ENCODE measurements at places on chromosomes 3 and 15.

DNA sequence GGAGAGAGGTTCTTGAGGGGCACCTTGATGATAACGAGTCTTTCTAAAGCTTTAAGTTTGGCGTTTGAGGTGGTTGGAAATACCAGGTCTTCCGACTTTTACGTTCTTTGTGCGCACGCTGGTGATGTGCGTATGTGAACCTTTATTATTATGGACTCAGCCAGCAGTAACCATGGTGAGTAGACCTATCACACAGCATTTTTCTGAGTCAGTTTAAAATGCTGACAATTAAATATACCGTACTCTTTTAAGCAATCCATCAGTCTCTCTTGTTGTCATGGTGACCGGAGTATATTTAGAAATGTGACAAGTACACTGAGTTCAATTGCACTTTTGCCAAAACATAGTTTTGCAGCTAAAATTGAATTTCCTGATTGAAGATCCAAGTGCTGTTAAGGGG lies 172.2 kb downstream of the LPP start:
- no peak for DNase-seq

- no peak for DNase-seq
Observed at GRCh38 chr3:38458796-38459498, 5.3 kb downstream of the ACVR2B start.

DNA sequence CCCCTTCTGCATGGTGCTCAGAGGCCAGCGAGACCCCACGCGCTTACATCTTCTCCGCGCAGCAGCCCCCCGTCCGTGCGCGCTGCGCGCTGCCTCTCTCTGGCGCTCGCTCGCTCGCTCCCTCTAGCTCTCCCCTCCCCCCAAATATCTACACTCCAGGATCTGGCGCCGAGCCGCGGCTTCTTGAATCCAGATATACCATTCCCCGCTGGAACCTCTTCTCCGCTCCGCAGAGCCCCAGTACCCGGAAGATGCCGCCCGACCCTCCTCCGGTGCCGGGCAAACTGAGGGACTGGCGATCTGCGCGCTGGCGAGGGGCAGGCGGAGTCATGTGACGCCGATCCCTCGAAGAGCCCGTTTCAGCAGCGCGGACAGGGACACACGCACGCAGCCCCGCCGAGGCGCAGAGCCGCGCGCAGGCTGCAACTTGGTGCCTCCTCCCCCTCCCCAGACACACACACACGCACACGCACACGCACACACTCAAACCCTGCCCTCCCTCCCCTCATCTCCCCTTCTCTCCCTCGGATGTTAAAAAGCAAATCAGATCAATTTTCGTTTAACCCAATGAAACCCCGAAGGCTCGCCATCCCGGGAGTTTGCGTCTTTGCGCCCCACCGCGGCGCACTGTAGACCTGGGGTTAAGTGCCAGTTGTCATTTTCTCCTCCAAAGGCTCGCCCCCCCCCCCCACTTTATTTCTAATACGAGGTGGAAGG lies at the start of gene RASGRF1:
Gene RASGRF1, minus strand, starts transcription at position 294 of the 717 bp plus-strand sequence. Its CDS starts 282 bp downstream, at position 12.
- no peak for DNase-seq

GRCh38 chr3:20043396-20043795 lies 3.1 kb downstream of the KAT2B start:
- peak; percentile 25 for DNase-seq

- no peak for DNase-seq
Observed at GRCh38 chr15:89352476-89352875, 17.9 kb upstream of the POLG start.

DNA sequence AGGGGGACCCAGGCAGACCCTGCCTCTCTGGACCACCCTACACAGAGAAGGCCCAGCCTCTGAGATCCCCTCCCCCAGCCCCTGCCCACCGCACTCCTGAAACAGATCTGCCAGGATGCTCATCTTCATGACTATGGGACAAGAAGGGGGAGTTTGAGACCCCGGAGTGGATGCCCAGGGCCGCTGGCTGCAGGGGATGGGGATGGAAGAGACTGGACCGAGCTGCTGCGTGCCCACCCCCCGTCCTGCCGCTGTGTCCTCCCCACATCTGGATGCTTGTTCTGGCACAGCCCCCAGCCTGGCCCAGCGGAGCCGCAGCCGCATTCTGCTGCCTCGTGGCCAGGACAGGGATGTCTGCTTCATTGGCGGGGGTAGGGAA lies 30.3 kb upstream of the SEMA3F start:
- DNase-seq: no peak

GRCh38 chr15:35768949-35769348 lies 223.0 kb upstream of the DPH6 start:
- no peak for DNase-seq

GRCh38 chr3:100600181-100601042 lies 9.0 kb upstream of the ADGRG7 start:
- DNase-seq: no peak

GRCh38 chr3:134317106-134317947 lies 56.9 kb downstream of the AMOTL2 start:
- DNase-seq: no peak

DNA sequence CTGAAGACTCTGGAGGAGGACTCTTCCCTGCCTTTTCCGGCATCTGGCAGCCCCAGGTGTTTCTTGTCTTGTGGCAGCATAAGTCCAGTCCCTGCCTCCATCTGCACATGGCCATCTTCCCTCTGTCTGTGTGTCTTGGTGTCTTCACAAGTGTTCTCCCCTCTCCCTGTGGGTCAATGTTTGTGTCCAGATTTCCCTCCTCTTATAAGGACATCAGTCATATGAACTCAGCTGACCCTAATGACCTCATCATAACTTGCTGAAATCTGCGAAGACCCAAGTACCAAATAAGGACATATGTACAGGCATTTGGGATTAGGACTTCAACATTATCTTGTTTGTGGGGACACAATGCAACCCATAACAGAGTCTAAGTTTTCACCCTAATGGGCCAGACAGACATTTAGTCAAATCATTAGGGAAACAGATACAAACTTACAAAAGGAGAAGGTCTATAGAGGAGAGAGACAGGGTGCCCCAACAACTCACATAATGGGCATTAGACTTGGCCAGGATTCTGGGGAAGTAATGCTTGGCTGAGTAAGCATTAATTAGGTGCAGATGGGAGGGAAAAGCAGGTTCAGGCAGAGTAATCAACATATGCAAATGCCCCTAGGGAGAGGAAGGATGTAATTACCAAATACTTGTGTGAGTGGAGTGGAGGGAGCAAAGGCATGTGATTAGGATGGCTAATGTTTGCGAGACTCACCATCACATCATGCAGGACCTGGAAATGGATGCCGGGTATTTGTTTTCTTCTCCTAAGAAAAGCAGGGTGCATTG lies 372.8 kb upstream of the TBL1XR1 start:
- DNase-seq: no peak

DNA sequence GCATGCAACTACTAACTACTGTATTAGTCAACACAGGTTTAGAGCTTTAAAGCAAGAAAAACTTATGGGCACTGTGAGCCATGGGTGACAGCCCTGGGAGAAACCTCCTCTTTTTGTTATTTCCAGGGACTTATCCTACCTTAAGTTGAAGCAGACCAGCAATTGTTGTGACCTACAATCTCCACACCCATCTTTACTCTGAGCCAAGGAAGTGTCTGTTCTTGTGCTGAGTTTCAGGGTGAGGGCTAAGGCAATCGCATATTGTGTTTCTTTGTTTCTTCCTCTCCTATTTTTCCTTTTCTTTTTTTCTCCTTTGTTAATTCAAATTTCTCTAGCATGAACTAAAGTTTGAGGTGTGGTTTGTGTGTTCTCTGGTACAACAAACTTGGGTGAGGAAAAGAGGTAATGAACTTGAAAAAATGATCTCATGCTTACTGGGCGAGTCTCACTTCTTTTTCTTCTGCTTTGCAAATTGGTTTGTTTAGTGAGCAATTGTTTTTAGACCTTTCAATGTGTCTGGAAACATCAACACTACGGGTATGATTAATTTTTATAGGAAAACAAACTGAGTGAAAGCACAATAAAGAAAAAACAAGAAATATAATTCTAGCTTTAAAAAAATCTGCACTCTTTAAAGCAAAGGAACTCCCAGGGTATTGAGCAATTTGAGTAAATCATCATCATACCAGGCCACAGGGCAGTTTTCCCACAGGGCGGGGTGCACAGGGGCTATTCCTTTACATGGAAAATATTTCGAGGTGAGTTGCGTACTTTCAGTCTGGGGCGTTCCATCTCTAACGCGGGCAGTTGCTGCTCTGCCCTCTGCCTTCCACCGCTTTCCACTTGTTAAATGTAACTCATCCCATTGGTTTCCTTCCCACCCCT lies 2.7 kb downstream of the UPK1B start:
- DNase-seq: no peak

DNA sequence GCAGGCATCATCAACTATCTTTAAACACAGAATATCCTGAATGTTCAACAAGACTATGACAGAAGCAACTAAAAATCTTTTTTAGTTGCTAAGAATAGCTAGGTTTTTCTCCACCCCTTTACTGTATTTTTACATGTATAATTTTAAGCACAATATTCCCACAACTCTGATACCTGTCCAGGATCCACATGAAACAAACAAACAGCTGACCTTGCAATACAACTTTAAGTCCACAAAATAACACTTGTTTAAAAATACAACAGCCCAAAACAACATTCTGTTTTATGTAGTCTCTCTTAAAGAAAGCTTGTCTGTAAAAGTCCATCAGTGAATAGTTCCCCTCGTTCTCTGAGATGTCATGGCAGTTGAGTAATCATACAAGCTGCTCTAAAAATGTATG lies 41.1 kb downstream of the IFT57 start:
- DNase-seq: no peak

DNA sequence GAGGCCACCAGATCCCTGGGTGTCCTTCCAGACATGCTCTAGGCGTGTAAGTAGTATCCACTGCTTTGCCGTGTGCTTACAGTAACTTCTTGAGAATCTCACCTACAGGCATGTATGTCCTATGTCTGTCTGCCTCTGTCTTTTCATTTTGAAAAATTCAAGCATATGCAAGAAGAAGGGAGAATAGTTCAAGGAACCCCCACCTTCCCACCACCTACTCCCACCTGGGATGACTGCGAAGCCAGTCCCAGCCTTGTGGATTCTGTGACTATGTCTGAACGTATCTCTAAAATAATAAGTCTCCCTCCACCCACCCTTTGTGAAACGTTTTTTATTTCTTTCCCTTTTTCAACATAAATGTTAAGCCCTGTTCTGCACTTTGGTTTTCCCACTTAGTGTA lies 15.0 kb downstream of the CHST13 start:
- no peak for DNase-seq

DNA sequence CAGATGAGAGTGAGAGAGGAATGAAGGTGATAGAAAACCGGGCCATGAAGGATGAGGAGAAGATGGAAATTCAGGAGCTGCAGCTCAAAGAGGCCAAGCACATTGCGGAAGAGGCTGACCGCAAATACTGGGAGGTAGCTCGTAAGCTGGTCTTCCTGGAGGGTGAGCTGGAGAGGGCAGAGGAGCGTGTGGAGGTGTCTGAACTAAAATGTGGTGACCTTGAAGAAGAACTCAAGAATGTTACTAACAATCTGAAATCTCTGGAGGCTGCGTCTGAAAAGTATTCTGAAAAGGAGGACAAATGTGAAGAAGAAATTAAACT lies 88.9 kb downstream of the EOMES start:
- DNase-seq: no peak

- no peak for DNase-seq
Observed at GRCh38 chr3:107263269-107264021, 113.8 kb upstream of the CCDC54 start.

Measured in stimulated activated CD4-positive, alpha-beta T cell treated with anti-CD3 and anti-CD28 coated beads, Interleukin-4, amount 100 ng/mL, for 4 hours (primary cell).